ENCODE measurements at places on chromosomes 6 and 20.
A peak's percentile ranks its signal among the peaks of the same experiment; 100 is the strongest.

DNA sequence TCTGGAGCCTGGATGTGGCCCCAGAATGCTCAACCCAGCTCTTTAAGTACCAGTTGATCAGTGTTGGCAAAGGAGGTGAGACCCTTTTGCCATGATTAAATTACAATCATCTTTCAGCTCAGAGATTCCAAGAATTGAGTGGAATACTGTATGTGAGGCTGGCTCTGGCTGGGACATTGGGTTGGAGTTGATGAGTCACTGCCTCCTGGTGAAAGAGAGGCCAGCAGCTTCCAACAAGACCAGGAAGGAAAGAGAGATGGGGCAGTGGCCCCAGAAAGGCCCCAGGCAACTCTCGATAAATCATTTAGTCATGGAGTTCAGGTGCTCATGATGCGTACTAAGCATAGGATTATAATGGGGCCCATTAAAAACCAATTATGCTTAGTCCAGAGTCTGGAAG is 2.1 kb downstream of the TGM6 start:
- DNase-seq: no peak

- DNase-seq: no peak
These were observed at the start of gene C6orf118 for GRCh38 chr6:165308926-165309731. C6orf118 (minus strand) TSS chr6:165309605; CDS start chr6:165309586, 19 bp downstream.

DNA sequence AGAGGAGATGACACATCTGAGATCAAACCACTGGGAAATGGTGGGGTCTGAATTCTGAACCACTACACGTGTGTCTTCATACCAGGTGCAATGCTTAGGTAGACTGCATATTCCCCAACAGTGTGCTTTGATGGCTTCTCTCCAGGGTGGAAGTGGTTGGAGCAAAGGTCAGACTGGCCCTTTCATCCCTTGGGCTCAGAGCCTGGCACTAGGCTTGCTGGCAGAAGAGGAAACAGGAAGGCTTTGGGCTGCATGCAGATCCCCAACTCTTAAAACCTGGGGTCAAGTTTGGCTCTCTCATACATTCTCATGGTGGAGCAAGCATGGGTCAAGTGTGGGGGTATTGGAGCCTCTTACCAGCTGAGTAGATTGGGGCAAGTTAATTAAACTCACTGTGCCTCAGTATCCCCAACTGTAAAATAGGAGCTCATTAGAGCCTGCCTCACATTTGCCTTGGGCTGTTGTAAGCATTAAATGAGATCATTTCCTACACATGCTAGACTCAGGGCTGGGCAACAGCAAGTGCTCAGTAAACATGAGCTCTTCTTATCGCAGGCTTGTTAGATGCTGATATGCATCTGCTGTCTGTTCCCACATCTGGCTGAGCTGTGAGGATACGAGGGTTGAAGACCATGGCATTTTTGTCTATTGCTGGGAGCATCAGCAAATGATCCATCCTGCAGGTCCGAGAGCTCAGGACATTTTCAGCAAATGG is 51.6 kb upstream of the FAM83D start:
- DNase-seq: peak; percentile 73

GRCh38 chr6:167928111-167928510 is 69.4 kb upstream of the KIF25 start:
- DNase-seq: no peak

DNA sequence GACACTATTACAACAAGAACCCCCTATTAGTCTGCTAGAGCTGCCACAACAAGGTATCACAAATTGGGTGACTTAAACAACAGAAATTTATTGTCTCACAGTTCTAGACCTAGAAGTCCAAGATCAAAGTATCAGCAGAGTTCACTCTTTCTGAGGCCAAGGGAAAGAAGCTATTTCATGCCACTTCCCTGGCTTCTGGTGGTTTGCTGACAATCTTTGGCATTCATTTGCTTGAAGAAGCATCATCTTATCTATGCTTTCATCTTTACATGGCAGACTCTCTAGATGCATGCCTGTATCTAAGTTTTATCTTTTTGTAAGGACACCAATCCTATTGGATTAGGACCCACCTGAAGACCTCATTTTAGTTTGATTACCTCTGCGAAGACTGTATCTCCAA is 296.8 kb upstream of the MARCKS start:
- no peak for DNase-seq

DNA sequence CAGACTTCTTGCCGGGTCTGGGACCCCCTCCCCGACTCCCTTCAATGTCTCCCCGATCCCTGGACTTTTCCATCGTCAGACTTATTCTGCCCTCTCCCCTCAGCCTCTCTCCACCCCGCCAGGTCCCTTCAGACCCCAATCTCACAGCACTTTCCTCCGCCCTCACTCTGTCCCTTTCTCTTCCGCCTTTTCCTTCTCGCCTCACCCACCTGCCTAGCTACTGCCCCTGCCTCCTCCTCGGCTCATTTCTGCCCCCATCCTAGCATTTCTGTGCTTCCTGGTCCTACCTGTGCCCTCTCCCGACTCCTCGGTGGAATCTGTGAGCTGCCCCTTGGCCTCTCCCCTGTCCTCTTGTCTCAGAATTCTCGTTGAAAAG is 616 bp downstream of the CHMP4B start:
- DNase-seq: no peak

- no peak for DNase-seq
These were observed 2.7 kb downstream of the FBXO9 start for GRCh38 chr6:53067849-53068361.

DNA sequence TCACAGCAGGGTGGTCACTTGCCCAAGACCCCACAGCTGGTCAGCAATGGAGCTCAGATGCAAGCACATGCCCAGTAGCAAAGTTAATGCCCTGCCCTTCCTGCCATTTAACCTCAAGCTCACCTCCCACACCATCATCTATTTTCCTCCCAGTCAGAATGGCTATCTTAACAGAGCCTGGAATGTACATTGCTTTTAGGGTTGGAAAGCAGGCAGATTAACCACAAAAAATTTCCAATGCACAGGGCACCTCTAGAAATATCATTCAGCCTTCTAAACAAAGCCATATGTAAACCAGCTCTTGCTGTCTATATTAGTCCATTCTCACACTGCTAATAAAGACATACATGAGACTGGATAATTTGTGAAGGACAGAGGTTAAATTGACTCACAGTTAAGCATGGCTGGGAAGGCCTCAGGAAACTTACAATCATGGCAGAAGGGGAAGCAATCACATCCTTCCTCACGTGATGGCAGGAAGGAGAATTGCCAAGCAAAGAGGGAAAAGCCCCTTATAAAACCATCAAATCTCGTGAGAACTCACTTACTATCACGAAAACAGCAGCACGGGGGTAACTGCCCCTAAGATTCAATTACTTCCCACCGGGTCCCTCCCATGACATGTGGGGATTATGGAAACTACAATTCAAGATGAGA is 106.9 kb downstream of the FYN start:
- DNase-seq: no peak

DNA sequence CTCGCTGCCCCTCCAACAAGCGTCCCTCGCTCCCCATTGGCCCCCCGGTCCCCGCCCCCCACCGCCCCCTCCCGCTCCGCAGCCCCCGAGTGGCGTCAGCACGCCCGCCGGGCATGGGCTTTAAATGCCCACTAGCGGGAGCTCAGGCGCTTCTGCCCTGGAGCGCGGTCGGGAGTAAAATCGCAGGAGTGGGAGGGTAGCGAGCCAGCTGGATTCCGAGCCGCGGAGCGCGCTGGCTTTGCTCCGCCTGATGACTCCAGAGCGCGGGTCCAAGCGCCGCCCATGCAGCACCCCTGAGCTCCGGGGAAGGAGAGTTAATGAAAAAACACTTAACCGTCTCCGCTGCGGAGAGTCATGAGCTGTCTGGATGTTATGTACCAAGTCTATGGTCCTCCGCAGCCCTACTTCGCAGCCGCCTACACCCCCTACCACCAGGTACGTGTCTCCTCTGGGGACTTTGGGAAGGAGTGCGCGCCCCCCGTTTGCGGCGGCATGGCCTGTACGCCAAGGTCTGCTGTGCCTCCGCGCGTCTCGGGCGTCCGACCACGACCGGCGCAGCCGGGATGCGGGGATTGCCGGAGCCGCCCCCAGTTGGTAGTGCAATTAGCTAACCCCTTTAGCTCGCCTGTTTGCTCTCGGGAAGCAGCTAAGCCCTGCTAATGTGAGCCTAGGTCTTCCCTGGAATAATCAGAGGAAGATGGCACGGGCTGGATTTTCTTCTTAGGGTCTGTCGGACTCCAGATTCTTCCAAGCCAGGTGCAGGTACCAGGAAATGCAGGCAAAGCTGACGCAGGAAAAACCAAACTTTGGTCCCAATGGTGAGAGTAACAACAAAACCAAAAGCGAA is at the start of gene VGLL2:
Gene VGLL2 (plus strand): TSS at position 149 of the 847 bp plus-strand sequence. CDS start 206 bp downstream, at position 355.
- DNase-seq: no peak

GRCh38 chr6:1758076-1758679 is 148.5 kb downstream of the FOXC1 start:
- no peak for DNase-seq

- no peak for DNase-seq
These were observed 48.6 kb downstream of the CDKAL1 start for GRCh38 chr6:20582586-20583443.

- no peak for DNase-seq
These were observed 40.6 kb upstream of the NFATC2 start for GRCh38 chr20:51583073-51583472.

- DNase-seq: no peak
These were observed 126.0 kb downstream of the SCML4 start for GRCh38 chr6:107698146-107698545.

- DNase-seq: no peak
These were observed 12.1 kb downstream of the VAPB start for GRCh38 chr20:58401162-58401561.

GRCh38 chr6:89834884-89835792 is 5.5 kb downstream of the CASP8AP2 start:
- peak; percentile 78 for DNase-seq

- DNase-seq: no peak
These were observed 32.1 kb downstream of the BFSP1 start for GRCh38 chr20:17499041-17499440.

GRCh38 chr6:48689498-48689897 is 578.5 kb upstream of the PTCHD4 start:
- DNase-seq: no peak

DNA sequence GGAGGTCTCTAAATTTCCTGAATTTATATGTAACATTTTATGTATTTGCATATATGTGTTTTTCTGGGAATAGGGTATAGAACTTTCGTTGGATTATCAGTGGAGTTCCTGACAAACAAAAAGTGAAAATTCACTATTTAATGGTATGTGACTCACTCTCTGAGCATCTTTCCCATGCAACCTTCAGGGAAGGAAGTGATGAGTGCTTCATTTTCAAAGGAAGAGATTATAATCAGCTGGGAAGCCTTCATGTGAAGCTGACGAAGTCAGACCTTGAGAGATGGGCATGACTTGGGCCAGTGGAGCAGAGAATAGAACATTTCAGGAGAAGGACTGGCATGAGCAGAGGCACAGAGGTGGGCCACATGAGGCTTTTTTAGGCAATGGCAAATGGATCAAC is 72.7 kb downstream of the FAXC start:
- DNase-seq: no peak

- no peak for DNase-seq
These were observed 1.9 kb upstream of the TBX18 start for GRCh38 chr6:84766118-84766798.

GRCh38 chr6:21871831-21872230 is 278.3 kb downstream of the SOX4 start:
- no peak for DNase-seq

GRCh38 chr6:56048601-56049000 is 173.2 kb upstream of the BMP5 start:
- no peak for DNase-seq

DNA sequence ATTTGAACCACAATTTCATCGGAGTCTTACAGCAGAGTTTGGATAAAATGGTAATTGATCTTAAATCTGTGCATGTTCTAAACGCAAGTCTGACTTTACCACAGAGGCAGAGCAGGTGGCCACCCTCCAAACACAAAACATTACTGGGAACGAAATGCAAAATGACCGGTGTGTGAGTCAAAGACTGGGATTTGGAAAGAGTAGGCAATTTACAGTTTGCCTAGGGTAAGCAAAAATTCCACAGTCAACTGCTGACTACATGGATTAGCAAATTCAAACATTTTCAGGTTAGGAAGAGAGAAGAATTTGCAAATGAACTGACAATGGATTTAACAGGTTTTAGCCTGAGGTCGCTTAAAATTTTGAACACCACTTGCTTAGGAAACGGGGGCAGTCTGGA is 444.4 kb downstream of the HDGFL1 start:
- no peak for DNase-seq

DNA sequence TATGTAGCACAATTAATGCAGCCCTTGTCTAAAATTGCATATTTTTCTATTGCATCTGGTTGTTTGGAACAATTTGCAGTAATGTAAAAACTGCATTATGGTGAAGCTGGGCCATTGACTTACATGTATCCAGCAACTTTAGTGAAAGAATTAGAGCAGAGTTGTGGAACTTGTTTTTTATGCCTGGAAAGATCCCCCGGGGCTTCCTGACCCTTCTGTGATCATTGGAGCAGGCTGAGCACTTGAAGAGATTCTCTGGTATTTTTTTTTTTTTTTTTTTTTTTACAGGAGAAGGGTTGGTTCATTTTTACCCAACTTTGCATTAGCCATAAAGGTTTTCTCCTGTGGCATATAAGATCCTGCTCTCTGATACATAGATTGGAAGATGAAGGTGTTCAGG is 45.0 kb downstream of the LIN28B start:
- no peak for DNase-seq

DNA sequence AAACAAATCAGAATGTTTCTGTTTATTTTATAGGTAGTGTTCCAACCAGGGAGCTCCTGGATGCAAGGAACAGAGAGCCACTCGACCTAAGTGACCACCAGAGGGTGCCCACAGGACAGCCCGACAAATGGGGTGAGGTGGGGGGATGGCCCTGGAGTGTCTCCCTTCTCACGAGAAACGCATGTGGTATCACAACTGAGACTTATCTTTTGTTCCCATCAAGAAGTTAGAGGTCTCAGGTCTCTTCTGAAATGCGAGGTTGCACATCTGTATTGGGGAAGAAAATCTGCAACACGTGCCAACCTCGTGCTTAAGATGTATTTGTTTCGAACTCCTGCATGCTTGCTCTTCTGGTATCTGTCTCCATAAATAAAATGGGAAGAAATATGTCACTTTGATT is 104.0 kb downstream of the ISM1 start:
- DNase-seq: no peak

GRCh38 chr20:45626540-45626939 is 3.0 kb upstream of the WFDC10A start:
- DNase-seq: no peak

GRCh38 chr6:110338820-110339470 is 19.2 kb downstream of the METTL24 start:
- DNase-seq: no peak

DNA sequence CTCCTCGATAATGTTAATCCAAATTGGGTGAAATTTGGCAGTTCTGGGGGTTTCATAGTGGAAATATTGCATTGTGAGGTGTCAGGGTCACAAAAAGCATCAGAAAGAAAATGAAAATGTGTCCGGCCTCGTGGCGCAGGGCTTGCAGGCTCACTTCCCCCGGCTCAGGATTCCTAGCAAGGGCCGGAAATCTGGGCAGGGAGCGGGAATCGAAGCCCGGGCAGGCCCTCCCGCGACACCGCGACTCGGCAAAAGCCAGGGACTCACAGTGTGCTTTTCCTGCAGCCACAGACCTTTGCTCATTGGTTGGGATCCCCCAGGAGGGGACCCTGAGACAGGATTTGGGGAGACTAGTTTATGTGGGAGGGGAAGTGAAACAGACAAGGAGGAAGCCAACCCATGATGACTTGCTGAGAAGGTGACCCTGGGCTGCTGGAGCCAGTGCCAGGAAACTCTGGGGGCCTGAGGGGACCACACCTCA is 847 bp upstream of the CD93 start:
- DNase-seq: peak; percentile 6

All from CD4-positive, alpha-beta T cell treated with Interleukin-4 for 4 hours (primary cell).